Caudate nucleus (tissue), 63 donors: ENCODE measurements at places on chromosomes 5 and 9.

DNA sequence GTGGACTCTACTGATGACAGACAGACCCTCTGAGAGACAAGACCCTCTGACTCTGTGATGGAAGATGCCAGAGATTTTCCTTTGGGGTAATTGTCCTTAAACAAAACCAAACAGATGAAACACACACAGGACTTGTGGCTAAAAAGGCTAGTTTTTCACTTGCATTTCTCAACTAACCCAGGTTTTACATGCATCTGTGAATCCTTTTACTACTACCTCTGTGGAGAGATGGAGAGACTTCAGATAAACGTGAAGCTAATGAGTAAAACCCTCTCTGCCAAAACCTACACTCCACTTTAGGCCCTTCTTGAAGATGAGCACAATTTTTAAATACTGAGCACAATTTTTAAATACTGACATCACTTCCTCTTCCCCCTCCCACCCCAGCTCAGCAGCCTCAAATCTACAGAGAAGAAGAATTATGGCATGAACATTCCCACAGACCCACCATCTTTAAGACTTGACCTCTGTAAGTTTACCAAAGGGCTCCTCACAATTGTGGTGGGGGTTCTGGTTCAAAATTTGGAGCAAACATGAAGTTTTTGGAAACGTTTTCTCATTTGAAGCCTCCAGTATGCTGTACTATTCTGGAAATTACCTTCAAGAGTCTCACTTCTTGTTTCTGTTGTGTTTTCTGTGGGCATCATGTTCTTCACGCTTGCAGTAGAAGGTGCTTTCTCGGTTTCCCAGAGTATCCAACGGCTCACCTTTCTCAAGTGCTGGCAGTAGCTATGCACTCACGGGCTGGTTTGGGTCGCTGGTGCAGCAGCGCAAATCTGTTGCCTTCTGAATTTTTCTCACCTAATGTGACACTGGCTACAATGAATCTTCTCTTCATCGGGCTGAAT lies 42.7 kb downstream of the ACER2 start:
- no peak for DNase-seq

GRCh38 chr9:130214776-130215340 lies 42.7 kb downstream of the NCS1 start:
- no peak for DNase-seq

- DNase-seq = no peak
These were observed 244.0 kb downstream of the SEC61B start for GRCh38 chr9:99466104-99466503.

DNA sequence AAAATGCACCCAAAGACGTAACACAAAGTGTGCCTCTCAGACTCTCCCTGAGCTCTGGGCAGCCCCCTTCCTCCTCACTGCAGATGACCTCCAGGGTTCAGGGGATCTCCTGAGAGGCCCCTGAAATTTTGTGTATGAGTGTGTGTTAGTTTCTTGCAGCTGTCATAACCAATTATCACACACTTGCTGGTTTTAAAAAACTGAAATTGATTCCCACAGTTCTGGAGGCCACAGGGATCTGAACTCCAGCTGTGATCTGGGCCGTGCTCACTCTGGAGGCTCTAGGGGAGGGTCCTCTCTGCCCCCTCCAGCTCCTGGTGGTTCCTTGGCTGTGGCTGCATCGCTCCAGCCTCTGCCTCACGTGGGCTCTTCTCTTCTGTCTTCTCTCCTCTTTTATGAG lies 58.8 kb downstream of the OLFM1 start:
- DNase-seq = no peak

GRCh38 chr5:40437452-40437861 lies 242.3 kb upstream of the PTGER4 start:
- no peak for DNase-seq

DNA sequence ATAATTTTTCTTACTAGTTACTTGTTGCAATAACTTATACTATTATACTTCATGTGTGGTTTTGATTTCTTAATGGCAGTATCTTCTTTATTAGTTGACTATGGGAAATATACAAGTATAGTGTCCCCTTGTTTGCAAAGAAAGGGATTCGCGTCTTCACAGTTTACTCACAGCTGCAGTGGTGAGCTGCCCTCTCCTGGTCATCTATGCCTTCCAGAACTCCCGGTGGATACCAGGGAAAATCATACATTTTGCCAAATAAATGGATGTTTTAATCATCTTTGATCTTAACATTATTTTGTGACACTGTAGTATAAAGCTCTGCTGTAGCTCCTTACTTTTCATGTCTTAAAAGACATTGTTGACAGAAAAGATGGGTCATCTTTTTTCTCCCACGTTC lies 142.0 kb downstream of the ZCCHC7 start:
- peak; percentile 2 for DNase-seq

DNA sequence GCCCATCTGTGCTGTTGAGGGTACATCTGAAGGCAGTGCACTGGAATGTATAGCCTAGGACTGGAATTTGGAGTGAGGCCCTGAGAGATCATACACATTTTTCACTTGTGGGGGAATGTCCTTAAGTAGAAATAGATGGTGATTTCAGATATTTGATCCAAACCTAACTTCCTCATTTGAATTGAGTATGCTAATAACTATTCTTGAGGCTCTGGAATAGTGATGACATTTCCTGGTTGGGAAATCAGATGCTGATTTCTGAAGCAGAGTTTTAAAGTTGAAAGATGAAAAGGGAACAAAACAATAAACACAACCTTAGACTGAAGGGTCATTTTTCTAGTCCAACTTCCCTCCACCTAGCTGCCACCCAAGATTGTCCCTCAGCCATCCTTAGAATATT lies 163.0 kb upstream of the CCDC152 start:
- DNase-seq = no peak

- DNase-seq = no peak
These were observed 763 bp downstream of the TJP2 start for GRCh38 chr9:69174616-69175463.

DNA sequence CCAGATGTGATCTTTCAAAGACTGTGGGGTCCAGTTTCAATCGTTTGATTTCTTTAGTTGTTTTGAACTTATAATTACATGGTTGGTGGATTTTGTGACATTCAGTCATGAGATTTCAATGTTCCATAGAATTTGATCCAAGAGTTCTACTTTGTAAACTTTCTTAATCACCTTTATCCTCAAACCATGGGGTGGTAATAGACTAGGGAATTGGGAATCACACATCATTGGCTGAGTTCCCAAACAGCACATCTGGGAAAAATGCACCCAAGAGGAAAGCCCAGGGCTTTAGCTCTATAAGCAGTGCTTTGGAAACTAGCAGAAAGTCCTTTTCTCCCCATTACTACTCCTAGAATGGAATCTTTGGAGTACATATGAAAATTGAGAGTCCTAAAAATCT lies 177.6 kb downstream of the NNT start:
- DNase-seq = no peak

GRCh38 chr9:103757062-103757461 lies 337.0 kb upstream of the SMC2 start:
- DNase-seq = no peak

GRCh38 chr9:87517732-87518131 lies 20.1 kb downstream of the DAPK1 start:
- no peak for DNase-seq

- DNase-seq = no peak
These were observed 128.7 kb downstream of the PALM2AKAP2 start for GRCh38 chr9:109908459-109909390.

DNA sequence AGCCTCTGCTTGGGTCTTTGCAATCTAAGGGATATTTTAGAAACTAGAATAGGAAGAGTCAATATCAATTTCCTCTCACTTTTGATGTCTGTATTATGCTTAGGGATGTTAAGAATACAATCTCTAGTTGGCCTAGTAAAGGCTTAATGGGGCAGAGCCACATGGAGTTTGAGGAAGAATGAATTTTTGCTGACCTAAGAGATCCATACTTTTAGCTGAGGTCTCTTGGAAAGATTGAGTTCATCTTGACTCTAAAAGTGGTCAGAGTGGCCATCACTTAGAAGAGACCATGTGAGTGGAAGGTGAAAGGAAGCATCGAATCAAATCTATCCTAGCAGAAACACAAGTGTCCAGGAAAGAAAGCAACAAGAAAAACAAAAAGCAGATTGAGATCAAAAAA lies 92.2 kb upstream of the SLC28A3 start:
- DNase-seq = no peak

- DNase-seq = no peak
These were observed 22.4 kb downstream of the SKIC3 start for GRCh38 chr5:95532415-95532814.
